ENCODE measurements at places on chromosomes 12 and 14. TPM values are rescaled to one million over a fixed set of nuclear protein-coding genes. Genes with fewer than 3 reads are reported as not detected.

DNA sequence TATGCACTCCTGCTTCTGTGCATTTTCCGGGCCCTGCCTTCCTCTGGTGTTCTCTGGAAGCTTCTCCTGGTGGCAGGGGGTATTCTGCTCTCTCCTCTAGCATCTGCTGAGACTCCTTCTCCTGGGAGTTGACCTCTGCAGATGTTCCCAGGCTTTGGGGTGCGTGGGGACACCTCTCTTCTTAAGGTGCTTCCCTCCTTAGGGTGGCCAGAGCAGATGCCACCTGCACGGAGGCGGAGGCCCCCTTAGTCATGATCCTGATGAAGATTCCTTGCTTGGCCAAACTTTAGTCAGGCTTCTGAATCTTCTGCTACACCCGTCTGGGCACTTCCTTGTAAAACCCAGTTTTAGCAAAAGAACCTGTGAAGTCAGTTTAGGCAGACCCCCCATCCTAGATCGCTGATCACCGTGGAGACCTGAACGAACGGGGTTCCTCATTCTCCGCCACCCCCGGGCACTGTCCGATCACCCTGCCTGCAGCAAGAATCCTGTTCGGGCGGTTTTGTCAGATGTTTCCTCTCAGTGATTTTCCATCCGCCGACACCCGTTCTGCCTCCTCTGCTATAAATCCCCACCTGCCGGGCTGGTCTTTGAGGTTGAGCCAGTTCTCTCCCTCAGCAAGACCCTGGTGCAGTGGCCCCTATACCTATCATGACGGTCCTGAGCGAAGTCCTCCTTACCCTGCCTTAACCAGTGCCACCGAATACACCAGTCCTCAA, 111.9 kb downstream of the CALM1 start:
- no peaks in the 10 kb centered on the region for H3K36me3 ChIP-seq
- no peak overlapping the region for H3K27ac ChIP-seq
- H3K4me3 ChIP-seq, result no peak overlapping the region
- no peak for DNase-seq
- no peaks in the 10 kb centered on the region for H3K27me3 ChIP-seq

The GZMB gene
- 1.8 TPM for total RNA-seq

The KRT82 gene
- total RNA-seq, result not detected

DNA sequence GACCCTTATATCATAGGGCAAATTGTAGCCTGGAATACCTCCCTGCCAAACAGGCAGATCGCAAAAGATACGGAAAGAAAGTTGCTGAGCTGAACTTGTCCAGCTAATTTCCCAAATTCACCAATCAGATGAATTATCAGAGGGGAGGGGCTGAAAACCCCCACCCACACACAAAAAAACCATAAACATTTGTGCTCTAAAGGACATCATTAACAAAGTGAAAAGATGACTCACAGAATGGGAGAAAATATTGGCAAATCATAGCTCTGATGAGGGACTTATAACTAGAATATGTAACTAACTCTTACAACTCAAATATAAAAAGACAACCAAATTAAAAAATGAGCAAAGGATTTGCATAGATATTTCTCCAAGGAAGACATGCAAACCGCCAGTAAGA, 36.3 kb downstream of the PTHLH start:
- no peak overlapping the region for H3K4me3 ChIP-seq
- H3K4me1 ChIP-seq, result no peaks in the 10 kb centered on the region
- no peaks in the 10 kb centered on the region for H3K27me3 ChIP-seq
- H3K27ac ChIP-seq, result no peak overlapping the region

The ADGRD1 gene
- total RNA-seq, result 33.0 TPM

The ZNF384 gene
- total RNA-seq, result 28.7 TPM

The CCND2 gene
- total RNA-seq, result 488 TPM

- no peak overlapping the region for H3K4me3 ChIP-seq
- H3K36me3 ChIP-seq, result no peaks in the 10 kb centered on the region
- H3K27me3 ChIP-seq, result peaks cover 12% of the 10 kb centered on the region
- no peak for DNase-seq
Observed at GRCh38 chr12:107133462-107133861, 40.1 kb upstream of the CRY1 start.

GRCh38 chr14:66944872-66945271, 244.4 kb upstream of the GARIN2 start:
- H3K27me3 ChIP-seq, result no peaks in the 10 kb centered on the region
- peaks cover 32% of the 10 kb centered on the region for H3K36me3 ChIP-seq
- no peak for DNase-seq
- no peak overlapping the region for H3K27ac ChIP-seq
- no peak overlapping the region for H3K4me3 ChIP-seq

DNA sequence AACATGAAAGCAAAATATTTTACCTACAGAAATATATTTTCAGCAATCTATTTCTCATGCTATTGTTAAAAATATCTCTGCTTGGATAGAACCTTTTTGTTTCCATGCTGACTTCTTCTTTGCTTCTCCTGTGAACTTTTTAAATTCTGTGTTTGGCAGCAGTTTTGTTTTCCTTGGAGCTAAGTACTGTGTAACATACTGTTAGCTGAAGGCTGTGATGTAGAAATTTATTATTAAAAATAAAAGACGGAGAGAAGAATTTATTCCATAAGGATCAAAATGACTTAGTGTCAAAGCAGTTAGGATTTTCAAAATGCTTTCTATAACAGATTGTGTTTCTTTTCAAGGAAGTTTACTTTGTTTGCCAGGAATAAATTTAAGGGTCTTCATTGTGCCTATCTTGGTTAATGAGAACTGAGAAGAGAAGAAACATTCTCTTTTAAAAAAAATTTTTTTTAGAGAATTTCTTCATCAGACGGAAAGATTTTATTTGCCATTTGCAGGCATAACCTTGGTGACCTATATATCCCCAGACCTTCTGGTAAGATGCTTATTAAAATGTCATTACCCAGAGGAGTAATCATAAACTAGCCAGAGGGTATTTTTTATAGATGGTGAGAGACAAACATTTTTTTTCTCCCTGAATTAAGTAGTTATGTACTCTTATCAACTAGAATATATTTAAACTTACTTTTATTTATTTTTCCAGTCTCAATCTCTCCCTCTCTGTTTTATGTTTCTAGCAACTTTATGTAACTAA, 147.1 kb upstream of the SLCO1C1 start:
- peaks cover 3% of the 10 kb centered on the region for H3K36me3 ChIP-seq
- H3K27me3 ChIP-seq, result no peaks in the 10 kb centered on the region
- H3K4me1 ChIP-seq, result peaks cover 40% of the 10 kb centered on the region
- no peak overlapping the region for H3K4me3 ChIP-seq
- no peak for DNase-seq

GRCh38 chr12:119644930-119645329, 23.0 kb upstream of the PRKAB1 start:
- DNase-seq, result no peak
- H3K27ac ChIP-seq, result no peak overlapping the region
- H3K27me3 ChIP-seq, result no peaks in the 10 kb centered on the region
- no peaks in the 10 kb centered on the region for H3K36me3 ChIP-seq
- no peak overlapping the region for H3K4me3 ChIP-seq

The ABCD2 gene
- total RNA-seq, result 7.4 TPM

DNA sequence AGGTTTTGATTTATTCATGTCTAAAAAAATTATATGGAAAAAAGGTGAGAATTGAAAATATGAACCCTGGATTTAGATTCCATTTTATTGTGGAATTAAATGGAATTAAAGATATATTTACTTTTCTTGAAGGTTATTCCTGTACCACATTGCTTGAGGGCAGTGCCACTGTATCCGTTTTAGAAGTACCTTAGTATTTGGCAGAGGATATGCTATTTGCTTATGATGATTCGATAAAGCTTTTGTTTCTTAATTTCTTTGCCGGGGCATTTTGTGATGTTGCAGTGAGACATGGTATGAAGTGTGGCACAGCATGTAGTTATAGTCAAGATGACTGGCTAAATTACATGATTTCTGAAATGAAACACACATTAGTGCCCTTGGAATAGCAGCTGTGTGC, 7.6 kb downstream of the TMTC2 start:
- H3K36me3 ChIP-seq, result no peaks in the 10 kb centered on the region
- no peaks in the 10 kb centered on the region for H3K27me3 ChIP-seq
- H3K27ac ChIP-seq, result no peak overlapping the region

DNA sequence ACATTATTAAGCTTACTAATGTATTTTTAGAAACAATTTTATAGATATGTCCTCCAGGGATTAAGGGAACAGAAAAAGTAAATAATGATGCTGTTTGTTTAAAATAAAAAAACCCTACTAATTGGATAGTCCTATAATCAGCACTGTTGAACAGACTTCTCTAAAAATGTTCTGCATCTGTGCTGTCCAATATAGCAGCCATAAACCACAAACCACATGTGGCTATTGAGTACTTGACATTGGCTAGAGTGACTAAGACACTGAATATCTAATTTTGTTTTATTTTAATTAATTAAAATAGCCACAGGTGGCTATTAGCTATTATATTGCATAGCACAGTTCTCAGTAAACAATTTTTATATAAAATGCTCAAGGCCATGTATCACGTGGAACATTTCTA, 210.4 kb downstream of the DPY19L2 start:
- H3K27ac ChIP-seq, result no peak overlapping the region
- no peaks in the 10 kb centered on the region for H3K36me3 ChIP-seq
- DNase-seq, result no peak
- no peaks in the 10 kb centered on the region for H3K27me3 ChIP-seq
- no peak overlapping the region for H3K4me3 ChIP-seq

DNA sequence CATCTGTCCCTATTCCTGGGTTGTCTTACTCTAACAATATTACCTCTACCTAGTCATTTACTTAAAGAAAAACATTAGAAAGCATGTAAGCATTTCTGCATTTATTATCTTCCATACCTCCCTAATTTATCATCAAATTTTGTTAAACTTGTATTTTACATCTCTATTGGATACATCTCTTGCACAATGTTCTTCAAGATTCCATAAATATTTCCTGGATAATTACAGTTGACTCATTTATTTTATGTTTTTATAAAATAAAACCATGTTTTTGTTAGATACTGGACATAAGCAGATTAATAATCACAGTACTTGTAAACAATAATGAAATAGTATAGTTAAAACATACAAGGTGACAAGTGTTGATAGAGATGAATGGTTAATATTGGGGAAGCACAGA, 209.0 kb downstream of the TMTC3 start:
- H3K36me3 ChIP-seq, result no peaks in the 10 kb centered on the region
- H3K4me3 ChIP-seq, result no peak overlapping the region
- DNase-seq, result no peak
- H3K27ac ChIP-seq, result no peak overlapping the region

DNA sequence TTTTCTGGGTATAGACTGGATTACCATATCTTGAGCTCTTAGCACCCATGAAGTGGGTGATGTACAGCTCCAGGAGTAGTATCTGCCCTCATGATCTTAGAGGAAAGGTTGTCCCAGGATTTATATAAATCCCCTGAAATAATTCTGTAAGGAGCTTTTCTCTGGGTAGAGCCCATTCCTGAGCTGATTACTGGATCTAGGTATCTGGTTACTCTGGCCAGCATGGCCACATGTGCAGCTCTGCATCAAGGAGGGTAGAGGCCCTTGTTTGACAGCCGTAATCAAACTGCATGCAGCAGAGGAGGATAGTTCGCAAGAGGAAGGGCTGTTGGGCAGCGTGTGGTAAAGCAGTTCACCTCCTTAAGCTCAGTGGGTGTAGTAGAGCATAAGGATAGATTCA, 8.5 kb downstream of the COX14 start:
- DNase-seq, result no peak
- no peaks in the 10 kb centered on the region for H3K27me3 ChIP-seq
- H3K4me3 ChIP-seq, result no peak overlapping the region
- no peak overlapping the region for H3K27ac ChIP-seq
- peaks cover 28% of the 10 kb centered on the region for H3K36me3 ChIP-seq

The TNFAIP2 gene
- 21.8 TPM for total RNA-seq

- no peak overlapping the region for H3K27ac ChIP-seq
- no peaks in the 10 kb centered on the region for H3K27me3 ChIP-seq
- peaks cover 14% of the 10 kb centered on the region for H3K4me1 ChIP-seq
Observed at GRCh38 chr14:71481021-71481654, 451.1 kb upstream of the RGS6 start.

- no peak for DNase-seq
- no peaks in the 10 kb centered on the region for H3K27me3 ChIP-seq
- no peaks in the 10 kb centered on the region for H3K4me1 ChIP-seq
Observed at GRCh38 chr12:11746940-11747716, 97.7 kb downstream of the ETV6 start.

GRCh38 chr14:24364841-24365240, 3.1 kb upstream of the NFATC4 start:
- H3K4me3 ChIP-seq, result no peak overlapping the region
- H3K27me3 ChIP-seq, result no peaks in the 10 kb centered on the region
- no peak for DNase-seq
- H3K36me3 ChIP-seq, result no peaks in the 10 kb centered on the region
- H3K4me1 ChIP-seq, result peaks cover 25% of the 10 kb centered on the region

GRCh38 chr12:113098441-113099028, 37.0 kb downstream of the RASAL1 start:
- peaks cover 10% of the 10 kb centered on the region for H3K4me1 ChIP-seq
- H3K27ac ChIP-seq, result no peak overlapping the region
- DNase-seq, result peak; percentile 79
- H3K4me3 ChIP-seq, result no peak overlapping the region

DNA sequence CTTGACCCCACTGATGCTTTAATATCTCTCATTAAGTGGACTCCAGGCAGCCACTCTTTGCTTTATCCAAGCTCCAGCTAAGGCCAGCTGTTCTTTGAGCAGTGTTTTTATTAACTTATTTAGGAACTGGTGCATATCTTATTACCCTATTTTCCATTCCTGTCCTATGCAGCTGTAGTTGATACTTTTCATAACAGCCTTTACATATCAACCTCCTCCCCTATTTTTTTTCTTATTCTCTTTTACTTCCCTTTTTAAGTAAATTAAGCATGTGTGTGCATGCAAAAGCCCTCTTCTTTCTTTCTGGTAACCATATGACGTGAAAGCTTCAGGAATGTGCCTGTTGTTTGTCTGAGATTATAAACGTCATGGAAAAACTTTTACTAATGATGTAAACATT, 121.2 kb downstream of the PTPRQ start:
- H3K4me3 ChIP-seq, result no peak overlapping the region
- no peaks in the 10 kb centered on the region for H3K27me3 ChIP-seq
- no peaks in the 10 kb centered on the region for H3K36me3 ChIP-seq
- H3K4me1 ChIP-seq, result no peaks in the 10 kb centered on the region

DNA sequence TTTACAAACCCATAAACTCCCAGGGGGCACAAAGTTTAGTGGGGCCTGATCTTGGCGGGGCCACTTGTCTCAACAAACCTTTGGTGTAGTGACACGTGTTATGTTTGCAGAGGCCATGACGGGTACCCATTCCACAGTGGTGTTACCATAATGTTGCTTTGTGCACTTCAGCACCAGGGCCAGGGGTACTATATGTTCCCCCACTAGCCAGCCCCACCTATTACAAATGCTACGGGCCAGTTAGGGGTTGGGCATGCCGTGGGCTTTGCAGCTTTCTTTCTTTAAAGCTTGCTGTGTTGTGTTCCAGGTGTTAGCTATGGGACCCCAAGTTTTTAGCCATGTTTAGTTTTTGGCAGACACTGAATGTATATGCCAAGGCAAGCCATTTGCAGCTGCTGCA, 30.8 kb upstream of the G2E3 start:
- no peak overlapping the region for H3K4me3 ChIP-seq
- H3K27ac ChIP-seq, result no peak overlapping the region
- no peaks in the 10 kb centered on the region for H3K27me3 ChIP-seq
- no peaks in the 10 kb centered on the region for H3K4me1 ChIP-seq
- no peaks in the 10 kb centered on the region for H3K36me3 ChIP-seq

GRCh38 chr12:106634206-106634605, 51.4 kb downstream of the RFX4 start:
- H3K4me1 ChIP-seq, result no peaks in the 10 kb centered on the region
- H3K36me3 ChIP-seq, result no peaks in the 10 kb centered on the region
- no peak overlapping the region for H3K4me3 ChIP-seq
- H3K27ac ChIP-seq, result no peak overlapping the region
- H3K27me3 ChIP-seq, result no peaks in the 10 kb centered on the region
- no peak for DNase-seq

The LBHD2 gene
- total RNA-seq, result not detected
